ENCODE measurements at places on chromosomes 7 and 10.

DNA sequence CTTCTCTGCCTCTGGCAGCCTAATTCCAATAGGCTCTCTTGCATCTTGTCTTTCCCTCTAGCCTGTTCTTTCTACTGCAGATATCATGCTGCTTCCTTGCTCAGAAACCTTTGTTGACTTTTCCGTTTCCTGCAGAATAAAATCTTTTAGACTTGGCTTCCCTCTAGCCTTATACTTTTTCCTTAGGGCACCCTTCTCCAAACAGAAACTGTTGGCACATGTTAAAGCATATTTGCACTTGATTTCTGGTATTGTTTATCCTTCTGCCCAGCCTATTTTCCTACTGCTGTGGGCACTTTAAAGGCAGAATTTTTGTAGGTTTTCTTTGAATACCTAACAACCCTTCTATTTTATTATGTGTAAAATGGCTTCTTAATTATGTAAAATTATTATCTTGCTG, 4.6 kb downstream of the GNAI1 start:
- DNase-seq, result no peak
- H3K36me3 ChIP-seq, result no peaks in the 10 kb centered on the region
- peaks cover 2% of the 10 kb centered on the region for H3K4me1 ChIP-seq
- no peak overlapping the region for H3K4me3 ChIP-seq

DNA sequence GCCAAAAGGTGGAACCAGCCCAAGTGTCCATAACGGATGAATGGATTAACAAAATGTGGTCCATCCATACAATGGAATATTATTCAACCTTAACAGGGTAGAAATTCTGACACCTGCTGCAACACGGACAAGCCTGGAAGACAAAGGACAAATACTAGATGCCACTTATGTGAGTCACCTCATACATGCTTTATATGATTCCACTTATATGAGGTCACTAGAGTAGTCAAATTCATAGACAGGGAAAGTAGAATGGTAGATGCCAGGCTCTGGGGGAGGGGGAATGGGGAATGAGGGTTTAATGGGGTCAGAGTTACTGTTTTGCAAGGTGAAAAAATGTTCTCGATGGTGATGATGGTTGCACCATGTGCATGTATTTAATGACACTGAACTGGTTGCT, 34.0 kb upstream of the CYTH3 start:
- no peak overlapping the region for H3K27ac ChIP-seq
- no peak for DNase-seq
- no peaks in the 10 kb centered on the region for H3K4me1 ChIP-seq
- no peaks in the 10 kb centered on the region for H3K36me3 ChIP-seq

DNA sequence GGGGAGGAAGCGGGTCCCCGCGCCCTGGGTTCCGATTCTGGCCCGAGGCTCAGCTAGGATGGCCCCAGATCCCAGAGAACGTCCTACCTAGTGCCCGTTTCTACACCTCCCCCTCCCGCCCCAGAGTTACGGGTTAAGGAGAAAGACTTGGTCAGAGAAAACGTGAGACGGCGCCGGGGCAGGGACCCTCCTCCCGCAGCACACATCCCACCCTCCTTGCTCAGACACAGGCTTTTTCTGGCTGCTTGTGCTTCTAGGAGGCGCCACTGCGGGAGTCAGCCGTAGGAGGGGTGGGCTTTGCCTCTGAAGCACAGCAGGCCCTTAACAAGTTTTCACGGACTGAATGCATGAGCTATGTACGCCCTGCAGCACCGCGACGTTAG, 104.9 kb upstream of the LEP start:
- no peaks in the 10 kb centered on the region for H3K4me1 ChIP-seq
- peaks cover 9% of the 10 kb centered on the region for H3K27me3 ChIP-seq
- H3K27ac ChIP-seq, result no peak overlapping the region
- H3K36me3 ChIP-seq, result peaks cover 3% of the 10 kb centered on the region

DNA sequence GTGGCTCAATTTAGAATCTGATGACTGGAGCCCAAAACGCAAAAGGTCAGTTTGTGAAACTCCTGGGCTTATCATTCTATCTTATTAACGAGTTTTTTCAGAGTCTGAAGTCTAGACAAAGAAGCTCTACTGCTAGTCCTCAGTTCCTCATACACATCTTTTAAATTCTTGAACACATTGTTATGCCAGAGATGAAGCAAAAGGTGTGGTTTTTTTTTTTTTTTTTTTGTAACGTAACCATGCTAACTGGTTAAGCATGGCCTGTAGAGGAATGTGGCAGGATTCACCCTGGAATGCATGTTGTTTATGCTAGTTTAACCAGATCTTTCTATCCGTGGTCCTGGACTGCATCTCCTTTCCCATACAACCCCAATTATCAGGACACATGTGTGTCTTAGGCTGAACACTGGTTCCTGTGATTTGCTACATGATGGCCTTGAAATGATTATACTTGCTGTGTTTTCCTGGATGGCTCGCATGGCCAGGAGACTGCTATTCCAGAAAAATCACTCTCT, 79.3 kb upstream of the MDFIC start:
- peaks cover 3% of the 10 kb centered on the region for H3K4me1 ChIP-seq
- H3K4me3 ChIP-seq, result no peak overlapping the region
- no peaks in the 10 kb centered on the region for H3K27me3 ChIP-seq

DNA sequence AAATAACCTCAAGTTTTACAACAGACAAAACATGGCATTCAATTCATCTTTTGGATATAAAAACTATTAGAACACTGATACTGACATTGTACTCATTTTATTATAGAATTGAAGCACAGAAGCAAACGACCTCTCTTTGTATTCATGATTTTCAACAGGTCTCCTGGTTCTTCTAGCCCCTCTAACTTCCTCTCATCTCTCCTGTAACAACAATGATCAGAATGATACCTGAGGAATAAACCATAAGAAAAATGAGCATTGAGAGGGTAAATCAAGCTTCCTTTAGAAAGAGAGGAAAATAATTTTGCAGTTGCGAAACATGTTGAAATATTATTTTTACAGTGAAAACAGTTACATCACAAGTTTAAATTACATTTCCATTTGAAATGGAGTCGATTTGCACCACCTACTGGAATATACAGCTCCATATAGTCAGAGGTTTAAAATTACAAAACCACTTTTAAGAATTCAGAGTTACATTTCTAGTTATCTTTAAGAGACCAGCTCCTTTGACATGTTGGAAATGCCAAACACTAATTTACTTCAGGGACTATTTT, 17.5 kb upstream of the TEX36 start:
- no peak overlapping the region for H3K4me3 ChIP-seq
- H3K27me3 ChIP-seq, result no peaks in the 10 kb centered on the region
- H3K36me3 ChIP-seq, result no peaks in the 10 kb centered on the region
- no peak overlapping the region for H3K27ac ChIP-seq

GRCh38 chr7:116271963-116272886, 61.9 kb downstream of the TES start:
- H3K27ac ChIP-seq, result no peak overlapping the region
- no peaks in the 10 kb centered on the region for H3K36me3 ChIP-seq
- H3K4me1 ChIP-seq, result peaks cover 4% of the 10 kb centered on the region
- DNase-seq, result no peak

GRCh38 chr10:113880236-113880635, 25.8 kb downstream of the NHLRC2 start:
- no peaks in the 10 kb centered on the region for H3K4me1 ChIP-seq
- no peak overlapping the region for H3K27ac ChIP-seq
- no peak for DNase-seq
- H3K27me3 ChIP-seq, result no peaks in the 10 kb centered on the region
- peaks cover 31% of the 10 kb centered on the region for H3K36me3 ChIP-seq
- H3K4me3 ChIP-seq, result no peak overlapping the region

GRCh38 chr10:67156239-67156638, 230.4 kb downstream of the LRRTM3 start:
- peaks cover 5% of the 10 kb centered on the region for H3K36me3 ChIP-seq
- H3K27me3 ChIP-seq, result no peaks in the 10 kb centered on the region
- no peak overlapping the region for H3K27ac ChIP-seq
- H3K4me1 ChIP-seq, result no peaks in the 10 kb centered on the region
- H3K4me3 ChIP-seq, result no peak overlapping the region

DNA sequence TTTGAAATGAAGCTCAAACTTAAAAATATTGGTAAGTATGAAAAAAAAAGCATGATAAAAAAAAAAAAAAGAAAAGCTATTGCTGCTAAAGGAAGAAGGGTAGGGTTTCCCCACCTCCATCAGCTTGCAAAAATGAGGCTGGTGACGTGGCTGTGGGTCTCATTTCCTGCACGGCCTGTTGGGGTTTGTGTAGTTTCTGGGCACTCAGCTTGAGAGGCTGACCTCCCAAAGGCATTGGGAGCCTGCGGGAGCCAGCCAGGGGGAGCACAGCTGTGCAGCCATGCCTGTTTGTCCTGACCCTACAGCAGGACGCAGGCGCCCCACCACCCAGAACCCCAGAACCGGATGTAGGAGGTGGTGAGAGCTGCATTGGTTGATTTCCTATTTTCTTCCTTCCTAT, 48.8 kb upstream of the CARD11 start:
- no peak for DNase-seq
- H3K27me3 ChIP-seq, result no peaks in the 10 kb centered on the region
- no peaks in the 10 kb centered on the region for H3K4me1 ChIP-seq
- no peak overlapping the region for H3K27ac ChIP-seq

- H3K27ac ChIP-seq, result no peak overlapping the region
- H3K4me1 ChIP-seq, result peaks cover 5% of the 10 kb centered on the region
- DNase-seq, result no peak
- no peaks in the 10 kb centered on the region for H3K27me3 ChIP-seq
Measured at GRCh38 chr7:44637788-44638594, 31.6 kb downstream of the OGDH start.

DNA sequence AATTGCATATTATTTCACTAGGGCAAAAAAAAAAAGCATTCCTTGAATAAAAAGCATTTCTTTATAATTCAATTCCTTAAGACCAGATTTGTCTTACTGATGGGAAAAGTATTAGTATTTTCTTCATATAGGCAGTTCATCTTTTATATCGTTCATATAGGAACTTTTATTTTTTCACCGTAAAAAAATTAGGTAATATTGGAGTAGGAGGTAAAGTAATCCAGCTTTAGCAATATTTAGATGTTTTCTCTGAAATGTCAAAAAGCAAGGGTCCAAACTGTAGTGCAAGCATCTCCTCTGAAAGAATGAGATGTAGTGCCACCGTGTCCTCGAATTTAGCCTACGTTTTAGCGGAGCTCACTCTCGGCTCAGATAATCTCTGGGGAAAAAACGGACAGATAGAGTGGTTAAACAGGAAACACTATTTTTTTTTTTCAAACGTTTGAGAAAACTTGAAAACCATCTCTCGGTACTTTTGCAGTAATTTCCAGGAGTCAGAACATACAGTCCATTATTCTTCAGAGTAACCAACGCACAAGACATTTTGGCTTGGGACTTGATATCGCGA, 5.5 kb upstream of the SPAG6 start:
- no peaks in the 10 kb centered on the region for H3K36me3 ChIP-seq
- H3K4me1 ChIP-seq, result no peaks in the 10 kb centered on the region
- H3K27me3 ChIP-seq, result peaks cover 74% of the 10 kb centered on the region
- H3K27ac ChIP-seq, result no peak overlapping the region

DNA sequence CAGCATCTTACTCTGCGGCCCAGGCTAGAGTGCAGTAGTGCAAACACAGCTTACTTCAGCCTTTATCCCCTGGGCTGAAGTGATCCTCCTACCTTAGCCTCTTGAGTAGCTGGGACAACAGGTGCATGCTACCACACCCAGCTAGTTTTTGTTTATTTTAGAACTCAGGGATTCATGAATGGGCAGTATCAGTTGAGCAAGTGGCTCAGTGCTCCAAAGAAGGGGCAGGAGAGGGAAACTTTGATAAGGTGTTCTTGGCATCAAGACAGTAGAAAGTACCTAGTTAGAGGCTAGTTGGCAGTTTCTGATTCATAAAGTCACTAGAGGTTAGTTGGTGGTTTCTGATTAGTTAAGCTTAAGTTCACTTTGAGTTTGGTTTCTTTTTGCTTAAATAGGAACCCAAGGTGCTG, 18.4 kb downstream of the TRIM24 start:
- H3K27ac ChIP-seq, result no peak overlapping the region
- H3K27me3 ChIP-seq, result no peaks in the 10 kb centered on the region
- H3K36me3 ChIP-seq, result peaks cover 8% of the 10 kb centered on the region
- DNase-seq, result no peak
- H3K4me1 ChIP-seq, result no peaks in the 10 kb centered on the region

DNA sequence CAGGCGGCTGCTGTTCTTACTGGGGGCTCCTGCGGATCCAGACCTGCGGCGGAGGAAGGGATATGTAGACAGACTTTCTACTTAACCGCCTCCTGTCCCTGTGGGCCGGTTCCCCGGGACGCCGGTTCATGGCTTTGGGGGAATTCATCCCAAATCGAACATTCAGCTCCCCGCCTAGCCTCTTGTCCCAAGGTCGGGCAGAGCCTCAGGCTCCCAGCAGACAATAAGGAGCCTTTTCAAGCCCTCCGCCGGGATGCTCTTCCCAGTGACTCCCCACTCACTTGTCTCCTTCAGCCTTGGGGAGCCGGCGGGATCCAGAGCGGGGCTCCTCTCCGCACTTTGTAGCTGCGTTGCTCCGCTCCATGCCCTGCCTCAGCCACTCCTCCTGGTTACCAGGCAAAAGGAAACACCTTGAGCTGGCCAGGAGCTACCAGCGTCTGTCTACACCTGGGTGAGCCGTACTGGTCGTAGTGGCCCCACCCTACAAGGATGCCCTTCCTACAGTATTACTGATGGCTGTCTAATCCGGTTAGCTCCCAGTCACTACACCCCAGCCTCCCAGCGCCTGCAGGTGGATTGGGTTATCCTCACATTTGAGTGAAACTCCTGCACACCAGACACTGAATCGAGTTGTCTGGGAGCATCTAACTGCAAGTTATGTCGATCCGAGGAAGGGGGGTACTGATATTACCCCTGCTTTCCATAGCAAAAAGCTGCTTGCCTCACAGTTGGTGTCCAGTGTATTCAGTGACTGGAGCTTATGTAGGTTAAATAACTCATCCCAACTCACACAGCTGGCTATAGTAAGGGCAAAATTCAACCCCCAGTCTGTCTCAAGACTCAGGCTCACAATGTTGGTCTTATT, at the start of gene C10orf95:
TSS of gene C10orf95 (minus strand) at position 439 of the 865 bp plus-strand sequence. CDS start 450 bp downstream, outside the sequence.
- peaks cover 4% of the 10 kb centered on the region for H3K36me3 ChIP-seq
- DNase-seq, result no peak
- peaks cover 7% of the 10 kb centered on the region for H3K4me1 ChIP-seq
- no peak within 1 kb of the TSS for H3K27ac ChIP-seq

- peaks cover 4% of the 10 kb centered on the region for H3K4me1 ChIP-seq
- DNase-seq, result no peak
- no peak overlapping the region for H3K4me3 ChIP-seq
- 0 out of 3 replicates have a peak, but pooled peaks cover under 1% of the 10 kb centered on the region for H3K36me3 ChIP-seq
- no peaks in the 10 kb centered on the region for H3K27me3 ChIP-seq
Measured at GRCh38 chr10:129604333-129605032, 137.4 kb downstream of the MGMT start.

DNA sequence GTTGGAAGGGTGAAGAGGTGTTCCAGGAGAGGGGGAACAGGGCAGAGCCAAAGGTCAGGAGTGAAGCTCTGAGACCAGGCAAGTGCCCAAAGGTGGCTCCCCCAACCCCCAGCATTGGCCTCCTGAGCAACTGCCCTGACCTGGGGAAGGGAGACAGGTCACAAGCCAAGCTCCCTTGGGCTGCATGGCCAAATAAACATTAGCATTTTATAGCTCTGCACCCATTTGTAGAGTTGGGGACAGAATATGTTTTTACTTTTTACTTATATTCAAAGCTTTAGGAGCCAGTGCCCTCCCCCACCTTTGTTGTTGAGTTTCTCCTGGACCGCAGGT, 4.0 kb downstream of the UNC5B start:
- no peaks in the 10 kb centered on the region for H3K27me3 ChIP-seq
- H3K4me1 ChIP-seq, result peaks cover 27% of the 10 kb centered on the region
- H3K4me3 ChIP-seq, result peak overlapping the region; percentile 33
- no peaks in the 10 kb centered on the region for H3K36me3 ChIP-seq
